Spleen (tissue), 13 donors: ENCODE measurements at places on chromosomes 7 and 10. TPM values are rescaled to one million over a fixed set of nuclear protein-coding genes. Genes with fewer than 3 reads are reported as not detected.
A peak's percentile ranks its signal among the peaks of the same experiment; 100 is the strongest.

Gene SPDYE2
- 0.13 TPM for polyA plus RNA-seq

Gene IGFBP3
- 78.1 TPM for polyA plus RNA-seq

DNA sequence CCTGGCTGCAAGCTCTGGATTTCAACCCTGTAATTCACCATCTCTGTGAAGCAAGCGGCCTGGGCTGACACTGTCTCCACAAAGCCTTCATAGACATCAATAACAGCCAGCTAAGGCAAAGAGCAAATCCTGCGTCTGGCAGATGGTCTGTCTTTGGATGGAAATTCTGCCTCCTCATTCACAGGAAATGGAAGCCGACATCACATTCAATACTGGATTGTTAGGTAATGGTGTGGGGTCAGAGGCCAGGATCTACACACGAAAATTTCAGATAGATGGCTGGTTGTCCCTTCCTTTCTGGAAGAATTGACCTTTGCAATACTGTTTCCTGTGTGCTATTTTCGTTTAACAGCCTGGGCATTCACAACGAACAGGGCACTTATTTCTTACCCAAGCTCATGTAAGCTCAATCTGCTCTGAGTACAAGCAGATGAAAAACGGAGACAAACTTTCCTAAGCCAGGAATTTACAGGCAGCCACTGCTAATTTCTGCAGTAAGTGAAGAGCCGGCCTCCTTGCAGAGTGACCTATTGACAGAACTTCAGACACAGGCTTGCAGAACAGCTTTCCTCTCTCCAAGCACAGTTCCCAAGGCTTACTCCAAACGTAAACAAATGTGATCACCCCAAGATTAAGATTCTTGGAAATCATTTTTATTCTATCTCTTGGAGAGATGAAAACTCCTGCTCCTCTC is 3.1 kb upstream of the ADAM12 start:
- no peak for DNase-seq

Gene ACADSB
- 5.9 TPM for polyA plus RNA-seq

DNA sequence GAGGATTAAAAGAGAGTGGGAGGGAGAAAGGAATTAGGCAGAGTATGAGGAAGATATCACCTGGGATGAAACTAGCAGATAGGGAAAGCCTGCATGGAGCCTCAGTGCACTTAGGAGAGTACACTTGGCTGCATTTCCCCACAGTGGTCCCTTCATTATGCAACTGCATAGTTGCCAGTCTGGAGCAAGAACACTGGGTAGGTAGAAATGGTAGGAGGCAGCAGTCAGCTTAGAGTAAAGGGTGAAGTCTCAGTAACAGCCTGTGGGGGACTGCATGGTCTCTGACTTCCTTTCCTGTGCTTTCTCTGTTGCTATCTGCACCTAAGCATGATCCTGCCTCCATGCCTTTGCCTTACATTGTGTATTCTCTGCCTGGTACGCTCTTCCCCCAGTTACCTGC is 14.0 kb upstream of the PCGF5 start:
- DNase-seq = no peak

Gene TACC2
- polyA plus RNA-seq = 2.4 TPM

Gene NAT16
- polyA plus RNA-seq = not detected

Gene PON1
- 0.13 TPM for polyA plus RNA-seq

Gene TUBB8
- polyA plus RNA-seq = 0.76 TPM

DNA sequence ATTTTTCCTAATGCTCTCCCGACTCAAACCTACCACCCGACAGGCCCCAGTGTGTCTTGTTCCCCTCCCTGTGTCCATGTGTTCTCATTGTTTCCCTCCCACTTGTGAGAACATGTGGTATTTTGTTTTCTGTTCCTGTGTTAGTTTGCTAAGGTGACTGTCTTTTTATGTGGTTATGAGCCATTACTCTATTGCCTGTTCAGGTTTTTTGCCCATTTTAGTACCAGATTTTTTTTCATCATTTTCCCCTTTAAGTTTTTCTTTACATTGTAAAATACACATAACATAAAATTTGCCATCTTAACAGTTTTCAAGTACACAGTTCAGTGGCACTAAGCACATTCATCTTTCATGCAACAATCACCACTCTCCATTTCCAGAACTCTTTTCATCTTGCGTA is 133.5 kb downstream of the GPR158 start:
- no peak for DNase-seq

DNA sequence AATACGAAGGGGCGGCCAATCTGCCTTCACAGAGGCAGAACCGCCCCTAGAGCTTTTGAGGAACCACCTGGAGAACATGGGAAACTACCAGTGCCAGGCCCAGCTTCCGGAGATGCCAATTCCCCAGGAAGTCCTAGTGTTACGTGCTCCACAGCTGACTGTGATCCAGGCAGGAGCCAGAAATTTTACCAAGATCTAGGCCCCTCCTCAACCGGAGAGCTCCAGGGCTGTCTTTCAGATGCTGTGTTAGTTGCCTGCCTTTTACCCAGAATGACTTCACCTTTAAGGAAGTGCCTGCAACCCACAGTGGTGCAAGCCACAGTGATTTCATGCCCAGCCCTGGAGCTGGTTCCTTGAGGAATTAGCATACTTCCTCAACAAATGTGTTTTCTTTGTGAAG is 62.9 kb downstream of the ELMO1 start:
- peak; percentile 77 for DNase-seq

Gene THAP5
- polyA plus RNA-seq = 13.4 TPM

DNA sequence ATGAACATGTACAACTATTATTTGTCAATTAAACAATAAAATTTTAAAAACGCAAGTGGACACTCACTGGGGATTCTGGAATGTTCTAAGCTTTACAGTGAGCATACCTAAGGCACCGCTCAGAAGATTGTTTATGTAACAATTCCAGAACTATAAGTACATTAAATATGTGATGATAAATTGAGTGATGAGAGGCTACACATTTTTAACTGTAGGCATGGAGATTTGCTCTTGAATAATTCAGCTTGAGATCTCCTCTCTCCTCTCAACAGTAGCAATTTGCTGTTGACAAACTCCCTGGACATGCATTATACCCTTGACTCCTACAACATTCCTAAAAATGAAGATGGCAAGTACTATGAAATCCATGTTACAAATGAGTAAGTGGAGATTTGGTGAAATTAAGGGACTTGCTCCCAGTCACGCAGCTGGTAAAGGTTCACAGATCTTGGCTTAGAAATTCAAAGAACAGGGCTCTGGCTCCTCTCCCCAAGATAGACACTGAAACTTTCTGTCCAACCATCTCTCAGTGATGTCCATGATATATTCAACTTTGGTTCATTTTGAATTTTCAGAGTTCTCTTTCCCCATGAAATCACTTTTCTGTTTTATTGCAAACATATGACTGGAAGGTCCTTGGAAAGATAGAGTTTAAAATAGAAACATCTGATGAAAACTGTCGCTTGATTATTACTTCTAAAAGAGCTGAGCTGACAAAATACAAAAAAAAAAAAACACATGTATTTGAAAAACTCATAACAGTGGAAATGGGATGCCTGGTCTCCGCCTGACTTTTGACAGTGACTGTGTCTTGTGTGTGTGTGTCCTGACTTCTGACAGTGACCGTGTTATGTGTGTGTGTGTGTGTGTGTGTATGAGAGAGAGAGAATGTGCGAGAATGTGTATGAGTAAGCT is 488.3 kb downstream of the TNS3 start:
- DNase-seq = no peak

- DNase-seq = no peak
Measured at GRCh38 chr10:130141460-130141859, 5.3 kb downstream of the GLRX3 start.

DNA sequence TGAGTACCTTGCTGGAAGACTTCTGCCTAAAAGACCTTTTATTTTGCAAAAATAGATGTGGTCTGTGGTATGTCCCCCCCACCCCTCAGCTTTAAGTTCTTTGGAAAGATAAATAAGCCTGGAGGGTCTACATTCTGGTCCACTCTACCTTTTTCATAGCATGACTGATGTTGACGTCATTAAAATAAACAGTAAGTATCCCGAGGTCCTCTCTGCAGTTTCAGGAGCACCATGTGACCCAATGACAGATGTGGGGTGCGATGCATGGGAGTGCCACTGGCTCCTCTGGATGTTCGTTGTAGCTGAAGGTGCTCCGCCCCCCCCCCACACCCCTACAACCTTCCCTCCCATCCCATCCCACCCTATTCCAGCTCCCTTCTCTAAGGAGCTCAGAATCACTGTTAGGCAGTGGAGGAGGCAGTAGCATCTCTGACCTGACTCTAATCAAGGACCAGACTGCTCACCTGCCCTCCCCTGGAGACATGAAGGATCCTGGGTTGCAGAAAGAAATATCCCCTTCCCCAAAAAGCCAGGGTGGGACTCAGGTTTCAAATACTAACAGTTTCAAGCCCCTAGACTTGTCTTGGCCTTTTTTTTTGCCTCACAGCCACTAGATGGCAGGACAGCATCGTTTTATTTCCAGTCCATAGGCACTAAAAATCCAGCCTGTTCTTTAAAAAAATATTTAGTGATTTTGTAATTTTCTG is 25.1 kb downstream of the CASP7 start:
- DNase-seq = no peak

Gene GTF2IRD2
- 14.8 TPM for polyA plus RNA-seq

GRCh38 chr10:103733045-103733419 is 122.3 kb downstream of the SH3PXD2A start:
- DNase-seq = no peak

DNA sequence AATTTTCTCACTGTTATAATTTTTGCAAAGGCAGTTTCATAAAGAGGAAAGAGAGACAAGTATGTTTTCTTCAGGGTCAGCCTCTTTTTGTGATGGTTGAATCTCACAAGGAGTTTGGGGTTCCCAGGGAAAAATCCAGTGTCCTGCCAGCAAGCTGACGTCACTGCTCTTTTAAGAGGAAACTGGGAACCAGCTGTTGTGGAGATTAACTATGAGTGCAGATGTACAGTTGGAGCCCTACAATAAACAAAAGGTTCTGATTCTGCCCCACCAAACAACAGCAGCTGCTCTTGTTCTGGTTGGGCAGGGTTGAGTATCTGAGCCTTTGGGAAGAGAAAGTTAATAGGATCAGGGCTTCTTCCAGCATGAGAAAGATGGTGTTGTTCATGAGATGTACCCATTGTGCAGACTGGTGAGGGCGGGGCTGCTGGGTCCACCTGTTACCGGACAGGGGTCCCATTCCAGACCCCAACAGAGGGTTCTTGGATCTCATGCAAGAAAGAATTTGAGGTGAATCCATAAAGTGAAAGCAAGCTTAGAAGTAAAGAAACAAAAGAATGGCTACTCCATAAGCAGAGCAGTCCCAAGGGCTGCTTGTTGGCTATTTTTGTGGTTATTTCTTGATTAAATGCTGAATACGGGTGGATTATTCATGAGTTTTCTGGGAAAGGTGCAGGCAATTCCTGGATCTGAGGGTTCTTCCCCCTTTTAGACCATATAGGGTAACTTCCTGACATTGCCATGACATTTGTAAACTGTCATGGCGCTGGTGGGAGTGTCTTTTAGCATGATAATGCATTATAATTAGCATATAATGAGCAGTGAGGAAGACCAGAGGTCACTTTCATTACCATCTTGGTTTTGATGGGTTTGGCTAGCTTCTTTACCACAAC is 12.5 kb downstream of the PRF1 start:
- no peak for DNase-seq

DNA sequence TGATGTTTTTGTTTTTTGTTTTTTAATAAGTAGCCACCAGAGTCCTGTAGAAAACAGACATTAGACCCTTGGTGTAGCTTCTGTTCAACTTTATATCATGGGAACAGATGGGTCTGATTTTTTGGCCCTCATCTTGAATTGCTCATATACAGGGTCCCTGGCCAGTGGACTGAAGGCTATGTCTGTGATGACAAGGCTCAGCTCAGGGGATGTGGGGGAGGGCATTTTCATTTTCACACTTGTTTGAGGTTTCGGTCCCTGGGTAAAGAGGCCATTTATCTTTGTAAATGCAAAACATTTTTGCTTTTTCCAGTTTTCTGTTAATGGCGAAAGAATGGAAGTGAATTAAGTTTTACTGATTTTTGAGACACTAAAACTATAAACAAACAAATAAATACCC is 257.6 kb upstream of the PHYHIPL start:
- no peak for DNase-seq

GRCh38 chr10:44908936-44909630 is 2.1 kb upstream of the TMEM72 start:
- DNase-seq = no peak

- no peak for DNase-seq
Measured at GRCh38 chr7:118109607-118110006, 74.4 kb upstream of the LSM8 start.

Gene GIMAP2
- polyA plus RNA-seq = 33.9 TPM

Gene ZNF277
- polyA plus RNA-seq = 18.8 TPM

DNA sequence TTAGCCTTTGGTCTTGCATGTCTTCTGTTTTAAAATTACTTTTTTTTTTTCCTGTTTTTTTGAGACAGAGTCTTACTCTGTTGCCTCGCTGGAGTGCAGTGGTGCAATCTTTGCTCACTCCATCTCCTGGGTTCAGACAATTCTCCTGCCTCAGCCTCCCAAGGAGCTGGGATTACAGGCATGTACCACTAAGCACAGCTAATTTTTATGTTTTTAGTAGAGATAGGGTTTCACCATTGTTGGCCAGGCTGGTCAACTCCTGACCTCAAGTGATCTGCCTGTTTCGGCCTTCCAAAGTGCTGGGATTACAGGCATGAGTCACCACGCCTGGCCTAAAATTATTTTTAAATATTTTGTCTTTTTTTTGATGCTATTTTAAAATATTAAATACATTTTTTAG is 38.5 kb downstream of the MLLT10 start:
- DNase-seq = no peak

Gene PCDH15
- 0.80 TPM for polyA plus RNA-seq

DNA sequence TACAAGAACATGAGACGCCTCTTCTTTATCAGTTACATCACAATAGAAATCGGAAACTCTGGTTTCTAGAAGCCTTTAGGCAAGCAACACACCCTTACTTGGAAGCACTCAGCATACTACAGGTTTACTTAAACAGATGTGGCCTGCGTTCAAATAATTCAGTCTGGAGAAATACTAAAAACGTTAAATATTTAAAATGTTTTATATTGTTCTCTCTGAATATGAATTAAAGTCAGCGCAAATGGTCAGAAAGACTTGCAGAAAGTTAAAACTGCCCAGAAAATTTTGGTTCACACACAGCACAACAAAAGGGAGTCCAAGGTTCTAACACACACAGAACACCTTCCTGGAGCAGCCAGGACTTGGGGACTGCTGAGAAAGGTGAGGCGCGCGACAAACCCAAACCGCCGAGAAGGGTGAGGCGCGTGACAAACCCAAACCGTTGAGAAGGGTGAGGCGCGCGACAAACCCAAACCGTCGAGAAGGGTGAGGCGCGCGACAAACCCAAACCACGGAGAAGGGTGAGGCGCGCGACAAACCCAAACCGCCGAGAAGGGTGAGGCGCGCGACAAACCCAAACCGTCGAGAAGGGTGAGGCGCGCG is 25.8 kb downstream of the ESYT2 start:
- DNase-seq = no peak

- peak; percentile 81 for DNase-seq
Measured at GRCh38 chr7:75621124-75621523, 117.6 kb downstream of the HIP1 start.

DNA sequence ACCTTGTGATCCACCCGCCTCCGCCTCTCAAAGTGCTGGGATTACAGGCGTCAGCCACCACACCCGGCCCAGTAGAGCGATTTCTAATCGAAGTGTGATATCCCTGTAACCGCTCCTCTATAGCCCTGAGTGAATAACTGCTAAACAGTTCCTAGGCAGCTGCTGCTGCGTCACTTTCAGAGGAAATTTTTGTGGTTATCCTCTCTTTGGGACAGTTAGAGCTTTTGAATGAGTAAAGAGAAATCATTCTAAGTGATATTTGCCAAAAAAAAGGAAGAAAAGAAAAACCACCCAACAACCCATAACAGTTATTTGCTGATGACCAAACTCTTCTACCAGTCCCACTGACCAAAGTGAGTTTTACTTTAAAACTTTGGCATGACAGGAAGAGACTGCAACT is 59.9 kb downstream of the MKX start:
- no peak for DNase-seq

Gene FFAR4
- polyA plus RNA-seq = 0.02 TPM

GRCh38 chr7:7349156-7349555 is 166.8 kb downstream of the C1GALT1 start:
- DNase-seq = no peak
